Mesenteric fat pad (tissue), 1 donor: ENCODE measurements at places on chromosomes 11 and 22.

DNA sequence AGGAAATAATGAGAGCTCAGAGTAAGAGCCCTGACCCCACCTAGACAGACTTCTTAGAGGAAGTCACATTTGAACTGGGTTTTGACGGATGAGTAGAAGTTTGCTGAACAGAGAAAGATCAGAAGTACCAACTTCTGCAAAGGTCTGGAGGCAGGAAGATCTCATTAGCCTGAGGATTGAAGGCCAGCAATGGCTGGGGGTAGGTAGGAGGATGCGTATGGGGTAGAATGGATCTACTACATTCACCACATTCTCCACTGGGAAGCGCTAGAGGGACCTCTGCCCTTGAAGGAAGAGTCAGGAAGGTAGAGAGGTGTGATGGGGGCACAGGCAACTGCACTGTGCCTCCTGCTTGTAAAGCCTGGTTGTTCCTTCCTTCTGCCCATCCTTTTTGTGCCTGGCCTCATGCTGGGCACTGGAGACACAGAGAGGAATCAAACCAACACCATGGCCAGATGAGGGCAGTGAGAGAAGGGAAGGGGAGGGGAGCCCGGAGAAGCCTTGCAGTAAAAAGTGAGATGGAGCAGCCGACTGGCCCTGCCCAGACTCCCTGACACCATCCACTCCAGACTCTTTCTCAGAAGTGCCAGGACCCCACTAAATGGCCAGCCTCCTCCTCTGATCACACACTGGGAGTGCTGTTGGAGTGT is 4.9 kb downstream of the TPBGL start:
- peak; percentile 49 for DNase-seq

DNA sequence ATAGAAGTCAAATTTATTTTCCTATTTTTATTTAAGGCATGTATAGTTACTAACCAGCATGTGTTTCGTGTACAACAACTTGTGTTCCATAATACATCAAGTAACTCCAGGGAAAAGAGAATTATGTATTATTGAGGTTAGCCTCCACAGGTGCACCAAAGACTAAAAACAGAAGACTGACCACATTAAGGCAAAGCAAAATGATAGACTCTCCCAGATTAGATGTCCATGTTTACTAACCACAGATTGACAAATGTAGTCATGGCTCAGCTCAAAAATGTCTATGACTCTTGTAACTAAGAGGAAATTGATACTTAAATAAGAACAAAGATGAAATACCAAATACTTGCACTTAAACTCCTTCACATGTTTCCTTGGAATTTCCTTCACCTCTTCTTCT is 238.5 kb downstream of the METTL15 start:
- DNase-seq, result no peak

GRCh38 chr11:250740-251299 is 14.0 kb downstream of the PSMD13 start:
- DNase-seq, result no peak

- no peak for DNase-seq
These were observed 56.2 kb upstream of the RCN1 start for GRCh38 chr11:32034680-32035079.

- no peak for DNase-seq
These were observed 150.9 kb upstream of the TTC12 start for GRCh38 chr11:113163291-113164030.

GRCh38 chr11:121437018-121437685 is 15.0 kb upstream of the SORL1 start:
- no peak for DNase-seq

GRCh38 chr11:6630632-6631291 is 11.5 kb upstream of the TPP1 start:
- no peak for DNase-seq

- DNase-seq, result no peak
These were observed 185.8 kb upstream of the POU2AF2 start for GRCh38 chr11:111059726-111060125.

DNA sequence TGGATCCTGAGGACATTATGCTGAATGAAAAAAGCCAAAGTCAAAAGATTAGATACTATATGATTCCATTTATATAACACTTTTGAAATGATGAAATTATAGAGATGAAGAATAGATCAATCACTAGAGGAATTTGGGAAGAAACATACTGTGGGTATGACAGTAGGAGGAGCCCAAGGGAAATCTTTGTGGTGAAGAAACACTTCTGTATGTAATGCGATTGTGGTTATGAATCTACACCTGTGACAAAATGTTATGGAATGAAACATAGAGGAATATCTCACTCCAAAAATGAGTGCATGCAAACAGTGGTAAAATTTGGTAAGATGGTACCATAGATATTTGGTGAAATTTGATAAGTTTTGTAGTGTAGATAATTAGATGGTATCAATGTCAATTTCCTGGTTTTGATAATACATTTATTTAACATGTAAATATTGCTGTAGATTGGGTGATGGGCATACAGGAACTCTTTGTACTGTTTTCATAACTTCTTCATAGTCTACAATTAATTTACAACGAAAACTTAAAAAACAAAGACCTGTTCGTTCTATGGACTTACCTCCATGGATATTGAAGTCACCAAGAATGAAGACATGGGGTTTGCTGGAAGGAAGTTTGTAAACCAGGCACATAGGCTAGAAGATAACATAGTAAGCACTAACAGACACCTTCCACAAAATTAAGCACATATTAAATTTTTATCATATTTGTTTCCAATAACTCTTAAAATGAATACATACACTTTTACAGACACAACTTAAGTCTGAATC is 11.5 kb downstream of the MRGPRX1 start:
- DNase-seq, result no peak

GRCh38 chr22:22929381-22930221 is 42.0 kb downstream of the IGLL5 start:
- DNase-seq, result no peak

GRCh38 chr11:2252018-2252417 is 18.4 kb downstream of the ASCL2 start:
- DNase-seq, result peak; percentile 51

GRCh38 chr11:126308271-126308671 is 4.4 kb downstream of the DCPS start:
- no peak for DNase-seq
